GM04503 (cell line): ENCODE measurements at places on chromosomes 7 and 10.

DNA sequence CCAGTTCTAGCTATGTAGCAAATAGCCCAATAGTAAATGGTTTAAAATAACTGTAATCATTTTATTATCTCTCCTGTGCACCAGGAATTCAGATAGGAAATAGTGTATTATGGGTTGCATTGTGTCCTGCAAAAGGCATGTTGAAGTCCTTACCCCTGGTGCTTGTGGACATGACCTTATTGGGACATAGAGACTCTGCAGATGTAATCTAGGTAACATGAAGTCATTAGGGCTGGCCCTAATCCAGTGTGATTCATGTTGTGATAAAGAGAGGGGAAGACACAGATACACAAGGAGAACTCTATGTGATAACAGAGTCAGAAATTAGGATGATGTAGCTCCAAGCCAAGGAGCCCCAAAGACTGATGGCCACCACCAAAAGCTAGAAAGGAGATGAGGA, 462.8 kb downstream of the GALNT17 start:
- DNase-seq, result no peak

DNA sequence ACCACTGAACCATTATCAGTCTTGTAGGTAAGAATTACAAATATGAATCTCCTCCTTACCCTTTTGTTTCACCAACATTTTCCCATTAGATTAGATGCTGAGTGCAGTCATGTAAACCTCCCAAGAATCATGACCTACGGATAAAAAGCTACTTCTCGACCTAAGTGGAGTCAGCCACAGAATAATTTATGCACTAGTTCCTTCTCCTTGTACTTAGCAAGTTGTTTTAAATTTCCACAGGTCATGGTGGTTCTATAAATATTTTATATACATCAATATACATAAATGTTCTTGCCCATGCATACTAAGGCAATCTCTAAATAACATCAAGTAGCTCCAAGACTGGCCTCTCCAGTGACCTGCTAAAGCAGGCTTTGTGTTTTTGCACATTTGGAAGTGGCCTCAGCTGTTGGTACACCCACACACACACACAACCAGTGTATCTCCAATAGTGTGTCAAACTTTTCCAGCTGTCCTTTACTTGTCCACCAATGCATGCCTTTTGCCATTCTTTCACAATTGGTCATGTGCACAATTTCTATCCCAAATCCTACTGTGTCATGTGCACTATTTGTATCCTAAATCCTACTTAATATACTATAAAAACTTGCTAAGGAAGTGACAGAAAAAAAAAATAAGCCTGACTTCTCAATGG, 21.5 kb downstream of the LMOD2 start:
- DNase-seq, result no peak

GRCh38 chr10:6401558-6402348, 178.3 kb downstream of the PRKCQ start:
- no peak for DNase-seq

- no peak for DNase-seq
Measured at GRCh38 chr10:97371696-97372095, 29.4 kb downstream of the RRP12 start.

GRCh38 chr10:34163075-34163905, 651.8 kb downstream of the PARD3 start:
- no peak for DNase-seq

DNA sequence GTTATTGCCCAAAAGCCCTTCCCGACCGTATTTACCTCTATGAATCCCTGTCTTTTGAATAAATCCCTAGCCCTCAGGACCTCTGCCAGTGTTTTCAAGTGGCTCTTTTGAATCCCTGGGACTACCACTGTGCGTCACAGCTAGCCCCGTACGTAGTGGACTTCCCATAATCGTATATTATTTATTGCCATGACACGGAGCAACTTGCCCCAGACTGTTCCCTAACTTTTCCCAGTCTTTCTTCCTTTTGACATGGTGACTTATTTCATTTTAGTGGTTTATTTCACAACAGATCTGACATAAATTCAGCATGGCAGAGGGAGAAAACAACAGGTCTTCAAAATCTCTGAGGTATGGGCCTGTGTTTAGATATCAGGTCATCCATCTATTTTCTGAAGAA, 318.6 kb upstream of the KLF6 start:
- DNase-seq, result no peak

DNA sequence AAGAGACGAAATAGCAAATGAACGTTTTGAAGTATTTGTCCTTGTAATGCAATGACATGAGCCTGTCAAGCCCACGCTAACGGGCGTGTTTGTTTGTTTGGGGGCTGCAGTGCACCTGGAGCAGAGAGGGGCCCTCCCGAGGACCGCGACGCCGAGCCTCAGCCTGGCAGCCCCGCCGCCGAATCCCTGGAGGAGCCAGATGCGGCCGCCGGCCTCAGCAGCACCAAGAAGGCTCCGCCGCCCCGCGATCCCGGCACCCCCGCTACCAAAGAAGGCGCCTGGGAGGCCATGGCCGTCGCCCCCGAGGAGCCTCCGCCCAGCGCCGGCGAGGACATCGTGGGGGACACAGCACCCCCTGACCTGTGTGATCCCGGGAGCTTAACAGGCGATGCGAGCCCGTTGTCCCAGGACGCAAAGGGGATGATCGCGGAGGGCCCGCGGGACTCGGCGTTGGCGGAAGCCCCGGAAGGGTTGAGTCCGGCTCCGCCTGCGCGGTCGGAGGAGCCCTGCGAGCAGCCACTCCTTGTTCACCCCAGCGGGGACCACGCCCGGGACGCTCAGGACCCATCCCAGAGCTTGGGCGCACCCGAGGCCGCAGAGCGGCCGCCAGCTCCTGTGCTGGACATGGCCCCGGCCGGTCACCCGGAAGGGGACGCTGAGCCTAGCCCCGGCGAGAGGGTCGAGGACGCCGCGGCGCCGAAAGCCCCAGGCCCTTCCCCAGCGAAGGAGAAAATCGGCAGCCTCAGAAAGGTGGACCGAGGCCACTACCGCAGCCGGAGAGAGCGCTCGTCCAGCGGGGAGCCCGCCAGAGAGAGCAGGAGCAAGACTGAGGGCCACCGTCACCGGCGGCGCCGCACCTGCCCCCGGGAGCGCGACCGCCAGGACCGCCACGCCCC, 118.5 kb downstream of the CYTH3 start:
- no peak for DNase-seq

GRCh38 chr7:84232646-84233045, 38.1 kb upstream of the SEMA3A start:
- DNase-seq, result peak; percentile 56

DNA sequence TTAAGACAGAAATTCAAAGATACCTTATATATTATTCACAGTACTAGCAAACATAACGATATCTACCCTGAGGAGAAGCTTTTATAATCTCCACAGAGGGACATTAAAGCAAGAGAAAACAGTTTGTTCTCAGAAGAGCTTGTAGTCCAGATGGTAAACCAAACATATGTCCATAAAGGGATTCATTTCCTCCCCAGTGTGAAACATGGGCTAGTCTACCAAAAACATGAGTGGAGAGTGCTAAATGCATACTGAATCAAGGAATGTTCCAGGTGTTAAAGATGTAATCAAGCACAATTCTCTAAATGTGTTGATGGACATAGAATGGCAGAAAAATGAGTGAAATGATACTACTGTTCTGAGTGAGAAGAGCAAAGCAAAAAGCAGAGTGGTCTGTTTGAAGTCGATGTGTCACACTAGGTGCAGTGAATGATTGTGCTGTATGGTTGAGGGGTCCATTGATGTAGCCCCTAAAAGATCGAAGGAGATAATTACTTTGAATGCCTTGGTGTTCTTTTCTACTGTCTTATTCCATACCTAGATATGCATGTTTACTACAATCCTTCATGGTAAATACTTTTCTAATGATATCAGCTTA, 25.3 kb downstream of the BCAP29 start:
- no peak for DNase-seq

DNA sequence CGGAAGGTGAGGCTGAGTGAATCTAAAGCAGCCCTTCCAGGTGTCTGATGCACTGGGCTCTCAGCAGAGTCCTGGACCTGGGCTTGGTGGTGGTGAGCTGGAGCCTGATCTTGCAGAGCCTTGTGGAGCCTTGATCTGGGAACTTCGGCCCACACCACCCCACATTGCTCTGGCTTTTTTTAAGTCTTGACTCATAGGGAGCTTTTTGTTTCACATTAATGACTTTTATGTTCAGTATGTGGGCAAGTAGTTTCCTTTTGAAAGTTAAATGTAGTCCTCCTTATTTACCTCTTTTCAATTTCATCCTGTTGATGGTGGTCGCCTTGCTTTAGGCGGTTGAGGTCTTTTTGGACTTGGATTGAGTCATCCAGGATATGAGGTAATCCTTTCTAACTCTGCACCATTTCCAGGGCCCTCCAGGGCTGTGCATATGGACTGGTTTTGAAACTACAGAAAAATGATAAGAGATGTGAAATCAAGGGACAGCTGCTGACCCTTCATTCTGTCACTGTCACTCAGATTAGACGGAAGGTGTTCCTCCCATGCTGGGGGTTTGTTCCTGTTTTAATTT, 2.9 kb upstream of the NRAP start:
- peak; percentile 2 for DNase-seq

DNA sequence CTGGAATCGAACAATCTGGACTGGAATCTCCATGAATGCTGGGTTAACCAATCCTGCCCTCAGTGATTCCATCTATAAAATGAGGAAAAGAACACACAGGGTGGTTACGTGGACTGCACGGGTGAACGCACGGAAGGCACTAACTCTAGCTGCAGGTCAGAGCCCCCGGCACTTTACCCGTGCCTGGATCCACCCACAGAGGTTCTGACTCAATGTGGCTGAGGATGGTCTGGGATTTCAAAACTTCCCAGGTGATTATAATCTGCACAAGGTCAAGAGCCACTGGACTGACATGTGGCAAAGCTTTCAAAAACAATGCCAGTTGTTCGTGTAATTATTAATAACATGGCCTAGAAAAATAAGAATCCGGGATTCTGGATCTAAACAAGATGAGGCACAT, 29.2 kb downstream of the KIAA1549 start:
- no peak for DNase-seq
